Activated CD4-positive, alpha-beta T cell treated with anti-CD3 and anti-CD28 coated beads, Interleukin-10, Interleukin-2, amounts not matched to agents 100 ng/mL and 50 ng/mL, durations not matched to agents 16 hours and 8 hours (primary cell): ENCODE measurements at places on chromosomes 3 and 15.

- DNase-seq, result no peak
Observed at GRCh38 chr3:14687360-14687759, 12.4 kb downstream of the C3orf20 start.

DNA sequence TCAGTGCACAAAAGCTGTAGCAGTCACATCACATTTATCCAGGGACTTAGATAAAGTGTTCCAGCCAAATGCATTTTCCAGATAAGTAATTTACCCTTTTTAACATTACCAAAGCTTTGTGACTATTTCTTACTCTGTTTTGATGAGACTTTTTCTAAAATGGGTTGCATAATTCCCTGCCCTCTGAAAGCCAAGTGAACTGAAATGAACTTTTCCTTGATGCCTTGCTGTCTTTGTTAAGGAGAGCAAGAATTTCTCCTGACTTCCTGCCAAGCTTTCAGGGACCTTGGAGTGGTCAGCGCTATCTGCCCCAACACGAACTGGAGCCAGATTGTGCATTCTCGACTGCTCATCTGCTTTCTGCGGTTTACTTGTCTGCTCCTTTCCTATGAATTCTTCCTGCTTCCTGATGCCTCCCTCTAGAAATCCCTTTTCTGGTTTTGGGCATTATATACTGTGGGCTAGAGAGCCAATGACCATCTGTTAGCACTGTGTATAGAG, 34.8 kb downstream of the EIF4E3 start:
- no peak for DNase-seq

DNA sequence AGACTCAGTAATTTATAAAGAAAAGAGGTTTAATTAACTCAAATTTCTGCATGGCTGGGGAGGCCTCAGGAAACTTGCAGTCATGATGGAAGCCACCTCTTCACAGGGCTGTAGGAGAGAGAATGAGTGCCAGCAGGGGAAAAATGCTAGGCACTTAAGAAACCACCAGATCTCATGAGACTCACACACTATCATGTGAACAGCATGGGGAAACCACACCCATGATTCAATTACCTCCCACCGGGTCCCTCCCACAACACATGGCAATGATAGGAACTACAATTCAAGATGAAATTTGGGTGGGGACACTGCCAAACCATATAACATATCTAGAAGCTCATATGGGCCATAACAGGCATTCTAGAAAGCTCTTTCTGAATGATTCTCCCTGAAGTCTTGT, 190.3 kb downstream of the WNT5A start:
- DNase-seq, result no peak

GRCh38 chr3:133038731-133039375, 662 bp downstream of the TMEM108 start:
- DNase-seq, result no peak

GRCh38 chr15:33547876-33548275, 237.1 kb downstream of the RYR3 start:
- peak; percentile 6 for DNase-seq

- peak; percentile 46 for DNase-seq
Observed at GRCh38 chr15:78988361-78988911, 43.6 kb upstream of the CTSH start.

GRCh38 chr3:139117883-139118760, 73.4 kb upstream of the PRR23C start:
- DNase-seq, result no peak

DNA sequence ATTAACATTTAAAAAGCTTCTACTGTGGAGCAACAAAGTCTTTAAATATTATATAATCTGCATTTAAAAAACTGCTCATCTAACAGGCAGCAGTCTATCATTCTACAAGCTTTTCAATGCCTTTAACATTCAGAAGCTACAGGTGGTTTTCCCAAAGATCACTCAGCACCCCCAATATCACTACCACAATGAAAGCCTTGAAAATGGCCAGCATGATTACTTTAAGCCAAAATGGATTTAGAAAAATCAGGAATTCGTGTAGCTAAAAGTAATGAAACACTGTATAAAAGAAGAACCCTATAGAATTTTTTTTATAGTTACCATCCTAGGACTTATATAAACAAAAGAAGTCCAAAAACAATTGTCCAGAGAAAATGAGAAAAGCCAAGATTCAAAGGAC, 400.4 kb downstream of the TIGIT start:
- no peak for DNase-seq
